ENCODE measurements at places on chromosomes 1 and 21.

GRCh38 chr1:14597343-14598006 lies 1.0 kb upstream of the KAZN start:
- DNase-seq, result no peak

- DNase-seq, result no peak
Measured at GRCh38 chr1:203624341-203624712, 2.3 kb upstream of the ATP2B4 start.

GRCh38 chr1:27557596-27558340 lies 46.2 kb downstream of the AHDC1 start:
- no peak for DNase-seq

GRCh38 chr1:158813164-158813563 lies 18.0 kb upstream of the MNDA start:
- no peak for DNase-seq

DNA sequence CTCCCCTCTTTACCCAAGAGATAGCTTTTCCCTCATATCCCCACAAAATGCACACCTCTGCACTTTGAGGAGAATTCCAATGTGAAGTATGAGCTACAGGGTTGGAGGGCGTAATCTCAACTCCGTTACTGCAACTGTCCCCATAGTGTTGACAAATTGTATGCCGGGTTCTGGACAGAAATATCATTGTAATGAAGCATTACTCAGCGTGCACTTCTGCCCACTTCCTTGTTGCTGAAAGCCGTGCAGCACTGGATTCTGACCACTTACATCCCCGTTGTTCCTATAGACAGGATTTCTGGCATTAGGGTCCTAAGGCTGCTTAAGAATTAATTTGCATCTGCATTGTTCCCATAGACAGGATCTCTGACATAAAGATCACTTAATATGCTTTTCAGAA lies 205.6 kb downstream of the RHOU start:
- DNase-seq, result no peak

DNA sequence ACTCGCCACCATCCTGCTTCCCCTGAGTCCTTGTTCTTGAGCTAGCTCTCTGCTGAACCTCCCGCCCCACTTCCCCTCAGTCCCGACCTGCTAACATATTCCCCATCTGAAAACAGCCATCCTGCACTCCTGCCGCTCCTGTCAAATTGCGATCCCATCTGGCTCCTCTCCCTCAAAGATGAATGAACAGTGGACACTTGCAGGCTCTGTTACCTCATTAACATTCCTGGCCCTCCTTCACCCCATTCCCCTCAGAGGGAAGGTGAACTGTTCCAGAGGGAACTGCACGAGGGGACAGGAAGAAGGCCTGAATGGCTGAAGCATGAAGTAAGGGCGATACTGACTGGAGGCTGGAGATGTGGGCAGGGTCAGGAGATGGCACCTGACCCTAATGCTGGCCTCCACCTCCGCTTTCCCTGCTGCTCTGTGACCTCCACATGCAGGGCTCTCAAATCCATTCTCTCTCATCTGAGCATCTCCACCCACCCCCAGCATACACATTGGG lies 7.4 kb upstream of the CELSR2 start:
- no peak for DNase-seq

- no peak for DNase-seq
Measured at GRCh38 chr1:186740324-186740723, 60.1 kb upstream of the PTGS2 start.

GRCh38 chr1:169884634-169885033 lies 9.1 kb downstream of the SCYL3 start:
- DNase-seq, result no peak

All from skin of body (tissue), 3 donors.